ENCODE measurements at places on chromosomes 12 and 14. TPM values are rescaled to one million over a fixed set of nuclear protein-coding genes. Genes with fewer than 3 reads are reported as not detected.

Gene CLEC6A
- total RNA-seq, result not detected

Gene KCNMB4
- 1.6 TPM for total RNA-seq

Gene ITGB7
- total RNA-seq, result 88.0 TPM

Gene OR6S1
- total RNA-seq, result not detected

Gene GARIN6
- not detected for total RNA-seq

DNA sequence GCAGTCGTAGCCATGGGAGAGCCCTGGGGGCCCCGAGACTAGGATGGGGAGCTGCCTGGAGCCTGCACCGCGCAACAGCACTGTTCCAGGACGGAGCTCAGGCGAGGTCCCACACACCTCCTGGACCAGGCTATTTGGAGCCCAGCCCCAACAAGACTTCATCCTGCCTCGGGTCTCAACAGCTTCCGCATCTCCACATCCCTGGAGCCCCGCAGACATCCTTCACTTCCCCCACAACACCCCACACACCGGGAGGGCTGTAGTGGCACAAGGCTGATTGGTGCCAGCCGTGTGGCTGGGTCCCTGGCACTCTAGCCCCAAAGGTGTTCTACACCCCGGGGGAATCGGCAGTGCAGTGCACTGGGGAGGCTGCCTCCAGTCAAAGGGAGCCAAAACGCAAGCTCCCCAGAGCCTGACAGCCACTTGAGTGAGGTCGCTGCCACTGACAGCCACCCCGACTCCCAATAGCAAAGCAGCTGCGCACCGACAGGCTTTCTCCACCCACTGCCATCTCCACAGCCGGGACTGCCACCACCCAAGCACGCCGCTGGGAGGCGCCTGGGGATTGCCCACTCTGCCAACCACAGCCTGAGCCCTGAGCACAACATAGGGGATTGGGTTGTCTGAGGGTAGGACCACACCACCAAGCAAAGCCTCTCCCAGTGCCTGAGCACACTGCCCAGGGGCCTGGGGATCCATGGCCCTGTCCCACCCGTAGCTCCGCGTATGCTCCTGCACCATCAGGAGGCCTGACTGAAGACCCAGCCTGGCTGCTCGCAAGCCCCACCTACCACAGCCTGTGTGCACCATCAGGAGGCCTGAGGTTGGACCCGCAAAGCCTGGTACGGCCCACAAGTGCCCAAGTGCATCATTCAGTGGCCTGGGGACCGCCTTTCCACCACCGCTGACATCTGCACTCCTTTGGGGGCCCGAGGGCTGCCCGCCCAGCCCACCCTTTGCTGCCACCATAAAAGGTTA lies 13.2 kb upstream of the KLRF1 start:
- peak; percentile 94 for DNase-seq

DNA sequence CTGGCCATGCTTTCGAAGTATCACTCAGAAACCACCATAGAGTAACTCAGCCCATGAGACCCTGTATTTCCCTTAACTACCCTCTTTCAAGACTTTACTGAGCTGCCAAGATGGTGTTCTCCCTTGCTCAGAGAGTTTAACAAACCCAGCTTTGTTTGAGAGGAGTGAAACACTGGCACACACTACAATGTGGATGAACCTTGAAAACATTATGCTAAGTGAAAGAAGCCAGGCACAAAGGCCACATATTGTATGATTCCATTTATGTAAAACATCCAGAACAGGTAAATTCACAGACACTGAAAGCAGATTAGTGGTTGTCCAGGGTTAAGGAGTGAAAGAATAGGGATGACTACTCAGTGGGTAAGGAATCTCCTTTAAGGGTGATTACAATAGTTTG lies 18.9 kb downstream of the SERPINA3 start:
- no peak for DNase-seq

DNA sequence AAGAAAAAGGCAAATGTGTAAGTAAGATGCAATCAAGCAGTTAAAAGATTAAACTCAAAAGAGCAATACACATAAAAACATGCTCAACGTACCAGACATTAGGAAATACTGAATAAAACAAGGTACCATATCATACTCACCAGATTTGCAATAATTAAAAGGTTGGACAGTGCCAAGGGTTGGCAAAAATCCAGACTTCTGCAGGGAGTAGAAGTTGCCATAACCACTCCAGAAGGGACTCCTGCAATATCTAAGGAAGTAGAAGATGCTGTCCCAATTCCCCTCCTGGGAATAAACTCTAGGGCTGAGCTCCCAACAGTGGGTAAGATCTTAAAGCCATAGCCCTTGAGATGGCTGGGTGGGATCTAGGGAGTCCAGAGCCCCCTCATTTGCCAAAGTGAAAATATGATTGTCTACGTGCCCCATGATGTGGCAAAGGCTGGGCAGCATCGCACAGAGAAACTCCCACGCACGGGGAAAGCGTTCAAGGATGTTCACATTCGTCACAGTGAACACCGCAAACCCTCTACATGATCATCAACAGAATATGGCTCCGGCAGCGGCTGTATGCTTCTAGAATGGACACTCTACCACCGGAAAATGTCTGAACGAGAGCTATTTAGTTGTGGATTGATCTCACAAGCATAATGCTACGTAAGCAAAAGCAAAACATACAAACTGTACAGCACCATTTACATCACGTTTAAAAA lies 12.3 kb downstream of the KCTD10 start:
- no peak for DNase-seq

GRCh38 chr14:92866181-92866752 lies 56.7 kb upstream of the CHGA start:
- DNase-seq, result no peak

- no peak for DNase-seq
Observed at GRCh38 chr14:60563113-60563512, 54.2 kb downstream of the SIX6 start.

DNA sequence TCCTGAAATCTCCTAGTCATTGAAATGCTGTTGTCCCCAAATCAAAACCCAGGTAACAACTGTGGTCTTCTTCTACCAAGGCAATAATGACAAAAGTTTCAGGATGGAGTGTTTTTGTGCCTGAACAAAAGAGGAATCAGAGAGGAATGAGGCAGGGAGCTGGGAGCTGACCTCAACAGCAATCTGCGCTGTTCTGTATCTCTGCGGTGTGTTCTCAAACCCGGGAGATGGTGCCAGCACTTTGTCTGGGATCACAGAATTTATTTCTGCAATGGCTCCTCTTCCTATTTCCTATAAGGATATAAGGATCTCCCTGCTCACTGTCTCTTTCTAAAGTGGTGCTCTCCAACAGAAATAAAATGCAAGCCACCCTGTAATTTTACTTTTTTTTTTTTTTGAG lies 449 bp upstream of the GLT8D2 start:
- DNase-seq, result no peak

DNA sequence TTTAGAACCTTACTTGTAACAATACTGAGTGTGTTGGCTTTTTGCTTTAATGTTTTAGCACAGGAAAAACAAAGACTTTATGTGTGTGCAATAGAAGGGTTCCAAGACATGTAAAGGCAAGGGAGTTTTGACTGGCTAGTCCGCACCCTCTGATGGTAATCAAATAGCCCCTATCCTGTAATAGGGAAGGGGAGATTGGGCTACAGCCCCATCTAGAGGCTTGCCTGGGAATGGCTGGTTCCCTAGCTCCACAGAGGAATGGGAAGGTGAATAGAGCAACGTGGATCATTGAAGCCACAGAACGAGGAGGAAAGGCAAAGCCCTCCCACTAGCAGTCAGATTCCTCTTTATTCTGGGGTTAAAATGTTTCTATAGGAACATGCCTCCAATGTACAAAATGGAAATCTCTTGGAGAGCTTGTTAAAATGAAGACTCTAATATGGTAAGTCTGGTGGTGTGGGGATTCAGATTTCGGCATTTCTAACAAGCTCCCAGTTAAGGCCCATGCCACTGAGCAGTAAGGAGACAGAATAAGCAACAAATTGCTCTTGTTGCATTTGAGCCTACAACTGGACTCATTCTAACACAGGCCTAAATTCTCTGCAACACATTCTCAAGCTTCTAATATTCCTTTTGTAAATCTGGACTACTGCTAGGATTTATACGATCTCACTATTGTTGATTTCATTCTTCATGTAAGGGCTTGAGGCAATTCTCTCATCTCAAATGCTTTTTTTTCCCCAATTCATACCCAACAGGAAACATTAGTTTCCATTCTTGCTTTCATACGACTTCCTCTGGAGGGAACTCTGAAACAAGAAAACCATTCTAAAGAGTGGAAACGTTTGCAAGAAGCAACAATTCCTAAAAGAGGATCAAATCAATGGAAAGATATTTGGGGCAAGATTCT lies 57.1 kb downstream of the NIN start:
- peak; percentile 45 for DNase-seq
